Stimulated activated CD8-positive, alpha-beta memory T cell treated with anti-CD3 and anti-CD28 coated beads, Interleukin-7, amount 100 ng/mL, for 1 hour (primary cell): ENCODE measurements at places on chromosomes 6 and 20.

DNA sequence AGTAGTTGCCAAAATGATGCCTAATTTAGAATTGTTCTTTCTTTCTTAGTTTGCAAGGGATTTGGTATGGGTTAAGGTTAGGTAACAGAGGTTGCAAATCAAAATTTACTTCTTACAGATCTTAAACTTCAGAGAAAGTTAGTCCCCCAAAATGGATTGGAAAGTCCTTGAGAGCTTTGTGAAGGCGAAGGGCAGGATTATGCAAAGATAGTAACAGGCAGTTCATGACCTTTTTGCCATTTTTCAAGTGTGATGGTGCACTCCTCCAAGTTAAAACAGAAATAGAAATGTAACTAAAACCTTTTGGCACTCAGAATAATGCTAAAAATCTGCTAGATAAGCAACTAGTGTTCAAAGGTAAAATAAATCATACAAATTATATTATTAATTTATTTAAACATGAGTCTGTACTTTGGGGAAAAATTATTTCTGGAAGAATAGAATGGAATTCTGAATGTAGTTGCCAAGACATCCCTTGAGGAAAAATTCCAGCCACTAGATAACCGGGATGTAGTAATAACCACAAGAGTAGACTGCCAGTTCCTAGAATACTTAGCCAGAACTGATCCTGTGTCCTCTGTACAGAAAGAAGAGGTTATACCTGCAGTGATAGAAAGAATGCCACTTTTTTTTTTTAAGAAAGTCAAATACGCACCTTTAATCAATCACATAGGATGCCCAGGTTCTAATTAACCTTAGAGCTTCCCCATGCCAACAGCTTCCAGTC lies 31.8 kb upstream of the DAAM2 start:
- no peak for DNase-seq

- no peak for DNase-seq
Observed at GRCh38 chr6:43985329-43985728, 141.9 kb downstream of the MRPL14 start.

DNA sequence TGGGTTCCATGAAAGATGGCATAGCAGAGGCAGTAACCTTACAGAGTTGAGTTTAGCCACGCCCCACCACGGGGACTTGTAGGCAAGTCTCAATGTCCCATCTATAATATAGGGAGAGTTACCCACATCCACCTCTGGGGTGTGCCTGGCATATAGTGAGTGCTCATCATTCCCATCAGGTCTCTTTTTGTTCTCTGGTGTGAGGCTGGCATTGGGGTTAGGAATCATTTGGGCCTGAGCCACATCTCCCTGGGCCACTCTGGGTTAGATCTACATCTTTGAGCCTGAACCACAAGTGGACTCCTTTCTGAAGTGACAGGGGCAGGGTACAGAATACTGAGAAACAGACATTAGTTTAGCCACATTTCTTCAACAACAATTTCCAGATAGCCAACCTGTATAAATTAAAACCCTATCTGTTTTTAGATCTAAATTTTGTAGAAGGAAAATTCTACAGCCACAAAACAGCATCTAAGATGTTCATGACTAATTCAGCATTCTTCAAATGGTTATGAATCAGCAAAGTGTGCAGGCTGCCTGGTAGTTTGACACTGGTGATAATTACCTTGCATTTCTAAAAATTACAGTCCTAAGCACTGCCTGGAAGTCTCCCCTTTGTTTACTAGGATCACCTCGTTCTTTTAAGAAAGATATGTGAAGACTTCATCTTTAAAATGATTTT lies 20.1 kb downstream of the RNF24 start:
- DNase-seq, result no peak

DNA sequence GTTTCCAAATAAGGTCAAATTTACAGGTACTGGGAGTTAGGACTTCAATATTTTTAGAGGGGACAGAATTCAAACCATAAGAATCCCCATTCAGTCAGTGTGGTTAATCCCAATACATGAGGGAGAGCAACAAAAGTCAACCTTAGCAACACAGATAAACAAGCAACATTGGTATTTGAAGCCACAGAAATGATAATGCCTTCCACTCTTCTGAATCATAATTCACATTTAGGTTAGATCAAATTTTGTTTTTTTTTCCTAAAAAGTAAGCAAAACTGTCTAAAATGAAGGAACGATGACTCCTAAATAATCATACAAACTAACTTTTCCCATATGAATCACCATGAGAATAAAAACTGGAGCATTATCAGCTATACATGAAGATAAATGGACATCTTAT lies 246.0 kb upstream of the TENT5A start:
- no peak for DNase-seq

- peak; percentile 24 for DNase-seq
Observed at GRCh38 chr20:33791959-33792597, 19.1 kb upstream of the CHMP4B start.

- no peak for DNase-seq
Observed at GRCh38 chr6:28336284-28337120, 554 bp upstream of the ZSCAN31 start.

GRCh38 chr6:163415620-163416556 lies 1.4 kb downstream of the QKI start:
- no peak for DNase-seq

GRCh38 chr6:146545581-146545980 lies 1.9 kb downstream of the RAB32 start:
- no peak for DNase-seq

- no peak for DNase-seq
Observed at GRCh38 chr6:38755874-38756273, 40.8 kb downstream of the DNAH8 start.

DNA sequence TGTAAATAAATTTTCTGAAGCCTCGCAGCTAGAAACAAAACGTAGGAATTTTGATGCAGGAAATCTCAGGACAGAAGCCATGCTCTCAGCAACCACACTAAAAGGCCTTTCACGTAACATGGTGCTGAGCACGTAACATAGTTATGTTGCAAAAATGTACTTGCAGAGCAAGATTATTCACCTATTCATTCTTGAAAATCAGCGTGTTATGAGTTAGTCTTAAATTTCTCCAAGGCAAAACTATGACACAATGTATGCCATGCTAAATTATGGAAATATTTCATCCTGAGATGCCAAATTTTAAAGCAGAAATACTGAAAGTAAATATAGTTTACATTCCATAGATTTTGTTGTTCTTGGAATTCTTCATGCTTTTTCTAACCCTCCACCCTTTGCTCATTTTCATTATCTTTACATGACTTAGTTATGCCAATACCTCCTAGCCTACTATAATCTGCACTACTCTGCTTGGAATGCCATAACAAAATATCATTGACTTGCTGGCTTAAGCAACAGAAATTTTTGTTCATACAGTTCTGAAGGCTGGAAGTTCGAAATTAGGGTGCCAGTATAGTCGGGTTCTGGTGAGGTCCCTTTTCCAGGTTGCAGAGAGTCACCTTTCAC lies 179.8 kb upstream of the BMP5 start:
- DNase-seq, result no peak

- no peak for DNase-seq
Observed at GRCh38 chr6:50711686-50712085, 1.6 kb upstream of the TFAP2D start.

DNA sequence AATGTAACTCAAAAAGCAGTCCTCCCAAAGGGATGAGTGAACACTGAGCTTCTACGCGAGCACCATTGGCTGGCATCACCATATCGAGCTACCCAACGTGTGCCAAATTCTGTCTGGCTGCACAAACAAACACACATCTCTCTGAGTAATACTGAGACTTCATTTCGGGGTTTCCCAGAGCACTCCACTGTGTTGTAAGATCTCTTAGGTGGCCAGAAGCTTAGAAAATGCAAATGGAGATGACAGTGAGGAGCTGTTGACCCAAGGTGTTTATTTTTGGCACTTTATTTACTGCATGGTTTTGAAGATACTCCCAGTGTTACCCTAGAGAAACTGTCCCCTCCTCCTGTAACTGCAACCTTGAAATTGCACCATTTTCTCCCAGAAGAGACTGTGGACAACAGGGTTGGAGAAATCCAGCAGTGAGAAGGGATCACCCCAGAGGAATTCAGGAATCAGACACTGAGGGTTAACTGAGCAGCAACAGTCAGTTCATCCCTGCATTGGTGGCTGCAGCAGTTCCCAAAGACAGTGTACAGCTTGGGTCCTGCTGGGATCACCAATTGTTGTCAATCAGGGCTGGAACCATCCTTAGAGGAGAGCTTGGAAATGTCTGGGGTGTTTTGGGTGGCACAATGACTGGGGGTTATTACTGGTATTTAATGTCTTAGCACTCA lies 1.0 kb upstream of the RIPOR2 start:
- DNase-seq, result no peak

DNA sequence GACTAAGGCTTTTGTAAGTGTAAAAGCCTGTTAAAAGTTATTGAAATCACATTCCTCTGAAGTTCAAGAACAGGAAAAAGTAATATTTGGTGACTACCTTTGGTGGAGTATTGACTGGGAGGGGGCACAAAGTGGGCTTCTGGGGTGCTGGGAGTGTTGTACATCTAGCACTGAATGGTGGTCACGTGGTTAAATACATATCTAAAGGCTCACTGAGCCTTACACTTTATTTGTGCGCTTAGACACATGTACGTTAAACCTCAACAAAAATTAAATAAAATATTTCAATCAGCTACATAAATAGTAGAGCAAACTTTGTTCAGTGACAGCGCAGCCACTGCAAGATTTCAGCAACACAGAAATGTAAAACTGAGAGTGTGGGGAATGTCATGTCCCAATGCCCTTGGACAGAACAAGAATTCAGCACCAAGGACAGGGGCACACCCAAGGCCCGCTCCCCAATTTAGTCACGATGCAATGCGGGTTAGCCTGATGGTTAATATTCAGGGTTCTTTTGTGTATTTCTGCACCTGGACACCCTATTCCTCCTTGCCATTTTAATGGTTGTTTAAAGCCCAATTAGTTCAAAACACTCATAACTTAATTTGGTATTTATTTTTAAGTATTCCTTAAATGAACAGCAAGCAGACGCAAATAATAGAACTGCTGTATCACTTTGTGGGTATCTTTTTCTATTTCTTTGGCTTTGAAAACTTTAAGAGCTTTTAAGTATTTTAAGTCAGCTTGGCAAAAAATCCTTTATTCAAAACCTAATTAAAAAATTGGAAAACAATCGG lies 37.4 kb downstream of the ANGPT4 start:
- DNase-seq, result no peak

- no peak for DNase-seq
Observed at GRCh38 chr6:134307870-134308269, 10.0 kb downstream of the SGK1 start.

DNA sequence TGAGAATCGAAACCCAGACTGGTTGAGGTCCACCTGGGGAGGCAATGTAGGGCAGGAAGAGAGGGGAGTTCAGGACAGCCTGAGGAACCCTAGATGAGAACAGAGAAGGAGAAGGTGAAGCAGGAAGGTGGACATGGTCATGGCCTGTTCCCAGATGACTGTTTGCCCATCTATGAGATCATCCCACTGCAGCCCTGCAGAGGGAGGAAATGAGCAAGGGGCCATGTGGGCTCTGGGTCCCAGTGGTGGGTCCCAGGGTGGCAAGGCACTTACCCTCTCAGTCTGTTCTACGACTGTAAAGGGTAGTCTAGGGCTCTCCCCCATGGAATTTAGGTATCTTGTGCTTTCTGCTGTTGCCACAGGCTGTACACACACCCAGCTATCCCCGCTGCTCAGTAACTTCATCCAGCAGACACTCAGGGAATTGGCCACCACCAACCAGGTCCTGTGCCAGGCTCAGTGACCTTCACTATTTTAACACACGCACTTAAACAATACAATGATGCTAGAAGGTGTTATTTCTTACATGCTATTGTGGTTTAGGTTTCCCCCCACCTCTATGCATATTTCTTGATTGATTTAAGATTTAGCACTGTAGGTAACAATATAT lies 89.8 kb downstream of the TOX2 start:
- DNase-seq, result no peak

- DNase-seq, result no peak
Observed at GRCh38 chr20:57061051-57061900, 205.2 kb downstream of the BMP7 start.

GRCh38 chr6:20415712-20416454 lies 14.2 kb downstream of the E2F3 start:
- DNase-seq, result no peak

DNA sequence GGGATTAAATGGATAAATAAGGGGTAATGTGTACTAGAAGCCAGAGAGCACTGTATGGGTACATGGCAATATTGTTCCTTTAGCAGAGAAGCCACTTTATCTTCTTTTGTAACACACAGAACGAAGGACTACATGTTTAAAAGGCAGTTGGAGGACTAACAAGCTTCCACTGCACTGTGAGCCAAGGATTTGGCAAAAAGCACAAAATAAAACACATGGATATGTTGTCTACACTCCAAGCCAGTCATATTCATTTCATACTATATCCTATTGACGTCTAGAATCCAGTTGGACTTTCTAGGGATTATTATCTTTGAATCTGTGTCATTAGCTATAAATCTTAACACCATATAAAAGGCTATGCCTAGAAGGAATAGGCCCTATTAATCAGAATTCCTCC lies 3.0 kb downstream of the SLC18B1 start:
- DNase-seq, result no peak

- DNase-seq, result no peak
Observed at GRCh38 chr6:146560607-146561006, 17.0 kb downstream of the RAB32 start.
